ENCODE measurements at places on chromosomes 4 and X.

- DNase-seq, result no peak
Observed at GRCh38 chrX:56762220-56762619, 33.2 kb downstream of the NBDY start.

- no peak for DNase-seq
Observed at GRCh38 chr4:10737337-10737736, 52.8 kb upstream of the CLNK start.

DNA sequence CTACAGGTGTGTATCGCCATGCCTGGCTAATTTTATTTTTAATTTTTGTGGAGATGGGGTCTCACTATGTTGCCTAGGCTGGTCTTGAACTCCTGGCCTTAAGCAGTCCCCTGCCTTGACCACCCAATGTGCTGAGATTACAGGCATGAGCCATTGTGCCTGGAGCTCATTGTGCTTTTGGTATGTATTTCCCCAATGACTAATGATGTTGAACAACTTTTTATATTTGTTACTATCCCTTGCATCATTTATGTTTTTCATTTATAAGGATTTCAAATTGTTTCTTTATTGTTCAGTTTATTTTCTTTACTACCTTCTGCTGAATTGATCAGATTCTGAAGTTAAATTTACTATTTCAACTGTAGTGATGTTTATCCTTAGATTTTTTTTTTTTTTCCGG, 199.7 kb downstream of the CEP135 start:
- DNase-seq, result no peak

GRCh38 chr4:111802191-111802590, 343.1 kb upstream of the FAM241A start:
- no peak for DNase-seq

DNA sequence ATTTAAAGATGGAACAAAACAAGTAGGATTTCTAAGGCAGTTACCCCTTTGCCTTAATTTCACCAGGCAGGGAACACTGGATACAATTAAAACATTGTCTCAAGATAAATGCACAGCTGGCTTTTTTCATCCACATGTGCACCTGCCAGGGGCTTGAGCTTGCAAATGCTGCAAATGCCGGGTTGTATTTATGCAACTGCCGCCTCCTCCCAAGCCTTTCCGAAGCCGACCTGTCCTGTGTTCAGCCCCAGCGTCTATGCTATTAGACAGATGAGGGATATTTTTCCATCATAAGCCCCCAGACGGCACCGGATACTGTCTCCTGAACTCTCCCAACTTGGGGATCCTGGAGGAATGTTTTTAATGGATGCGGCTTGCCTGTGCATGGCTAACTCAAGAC, 251.6 kb downstream of the CRLF2 start:
- DNase-seq, result peak; percentile 5

- no peak for DNase-seq
Observed at GRCh38 chrX:16239211-16239610, 71.9 kb downstream of the MAGEB17 start.

DNA sequence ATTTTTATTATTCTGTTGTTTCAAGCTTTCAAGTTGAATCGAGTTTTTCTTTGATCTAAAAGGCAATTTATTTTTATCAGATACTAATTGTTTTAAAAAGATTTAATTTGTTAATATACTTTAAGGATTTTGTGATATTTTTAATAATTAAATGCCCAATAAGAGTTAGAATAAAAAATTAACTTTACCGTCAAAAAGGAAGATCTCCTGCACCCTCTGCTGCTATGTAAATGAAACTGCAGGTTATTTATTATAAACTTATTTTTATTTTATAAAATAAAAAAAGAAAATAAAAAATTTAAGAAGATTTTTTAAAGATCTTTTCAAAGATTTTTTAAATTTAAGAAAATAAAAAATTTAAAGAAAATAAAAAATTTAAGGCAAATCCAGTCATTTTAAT, 166.1 kb downstream of the CCSER1 start:
- DNase-seq, result no peak

GRCh38 chrX:130636277-130636676, 234.5 kb downstream of the RBMX2 start:
- no peak for DNase-seq

DNA sequence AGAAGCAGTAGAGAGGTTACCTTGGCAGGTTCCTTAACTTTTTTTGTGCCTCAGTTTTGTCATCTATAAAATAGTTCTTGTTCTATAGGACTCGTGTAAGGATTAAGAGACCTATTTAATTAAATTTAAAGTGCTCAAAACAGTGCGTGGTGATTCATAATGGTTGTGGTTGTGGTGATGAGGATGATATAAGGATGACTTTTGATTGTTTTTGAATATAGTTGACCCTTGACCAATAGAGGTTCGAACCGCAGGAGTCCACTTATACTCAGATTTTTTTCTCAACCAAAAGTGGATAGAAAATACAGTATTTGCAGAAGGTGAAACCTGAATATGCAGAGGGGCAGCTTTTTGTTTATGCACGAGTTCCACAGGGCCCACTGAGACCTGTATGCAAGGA, 14.6 kb downstream of the SMAD1 start:
- no peak for DNase-seq

DNA sequence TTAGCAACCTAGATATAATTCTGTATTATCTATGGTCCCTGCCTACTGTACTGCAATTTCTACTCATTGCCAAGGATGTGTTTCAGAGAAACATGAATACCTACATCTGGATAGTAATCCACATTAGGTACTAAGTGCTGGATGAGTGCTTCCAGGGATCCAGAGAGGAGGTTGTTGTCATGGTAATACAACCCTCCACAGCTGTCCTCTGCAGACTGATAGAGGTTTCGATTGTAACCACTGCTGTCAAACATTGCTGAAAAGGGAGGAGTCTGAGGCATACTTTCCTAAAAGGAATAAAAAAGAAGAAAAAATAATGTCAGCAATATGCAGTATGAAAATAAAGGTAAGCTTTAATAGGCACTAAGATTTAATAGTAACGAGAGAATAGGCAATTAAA, 12.5 kb downstream of the RASGEF1B start:
- no peak for DNase-seq

GRCh38 chrX:136839196-136839595, 41.3 kb downstream of the RBMX start:
- no peak for DNase-seq

DNA sequence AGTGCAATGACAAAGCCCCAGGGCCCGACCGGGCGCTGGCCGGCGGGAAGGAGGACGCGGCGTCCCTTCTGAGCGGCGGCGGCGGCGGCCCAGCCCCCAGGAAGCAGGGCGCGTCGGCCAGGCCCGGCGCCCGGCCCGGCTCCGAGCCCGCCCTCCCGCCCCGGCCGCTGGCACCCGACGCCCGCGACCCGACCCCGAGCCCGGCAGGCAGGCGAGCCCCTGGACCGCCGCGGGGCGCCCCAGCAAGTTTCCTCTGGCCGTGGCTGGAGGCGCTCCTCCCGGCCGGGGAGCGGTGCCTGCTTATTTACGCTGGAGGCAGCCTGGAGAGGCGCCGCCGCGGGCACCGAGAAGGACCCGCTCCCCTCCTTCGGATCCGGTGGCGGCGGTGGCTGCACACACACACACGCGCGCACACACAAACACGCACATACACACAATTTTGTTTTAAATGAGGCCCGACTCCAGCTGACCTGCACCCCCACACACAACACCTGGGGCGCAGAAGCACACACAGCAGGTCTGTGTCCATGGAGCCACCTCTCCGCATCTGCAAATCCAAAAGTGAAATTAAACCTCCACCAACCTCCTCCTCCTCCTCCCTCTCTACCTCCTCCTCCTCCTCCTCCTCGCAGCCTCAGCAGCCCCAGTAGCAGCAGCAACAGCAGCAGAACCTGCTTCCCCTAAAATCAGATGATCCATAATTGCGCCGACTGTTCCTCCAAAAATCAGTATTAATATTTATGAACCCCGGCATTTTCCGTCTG, 669 bp downstream of the IRF2 start:
- no peak for DNase-seq

DNA sequence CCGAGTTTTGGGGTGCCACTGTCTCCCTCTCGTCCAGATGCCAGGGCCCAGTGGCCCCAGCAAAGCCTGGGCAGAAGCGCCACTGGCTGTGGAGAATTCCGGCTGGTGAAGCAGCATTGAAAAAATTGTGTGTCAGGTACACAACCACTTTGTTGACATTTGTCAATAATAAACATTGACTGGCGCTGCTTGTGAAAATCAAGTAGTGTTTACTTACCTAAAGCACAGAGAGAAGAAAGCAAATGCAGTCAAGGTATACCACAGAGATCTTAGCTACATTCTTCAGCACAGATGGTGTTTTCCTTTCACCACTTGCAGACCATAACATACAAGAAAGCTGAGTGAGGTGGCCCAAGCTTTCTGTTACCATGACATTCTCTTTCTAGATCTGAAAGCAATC, 14.5 kb upstream of the SLC7A11 start:
- DNase-seq, result no peak

DNA sequence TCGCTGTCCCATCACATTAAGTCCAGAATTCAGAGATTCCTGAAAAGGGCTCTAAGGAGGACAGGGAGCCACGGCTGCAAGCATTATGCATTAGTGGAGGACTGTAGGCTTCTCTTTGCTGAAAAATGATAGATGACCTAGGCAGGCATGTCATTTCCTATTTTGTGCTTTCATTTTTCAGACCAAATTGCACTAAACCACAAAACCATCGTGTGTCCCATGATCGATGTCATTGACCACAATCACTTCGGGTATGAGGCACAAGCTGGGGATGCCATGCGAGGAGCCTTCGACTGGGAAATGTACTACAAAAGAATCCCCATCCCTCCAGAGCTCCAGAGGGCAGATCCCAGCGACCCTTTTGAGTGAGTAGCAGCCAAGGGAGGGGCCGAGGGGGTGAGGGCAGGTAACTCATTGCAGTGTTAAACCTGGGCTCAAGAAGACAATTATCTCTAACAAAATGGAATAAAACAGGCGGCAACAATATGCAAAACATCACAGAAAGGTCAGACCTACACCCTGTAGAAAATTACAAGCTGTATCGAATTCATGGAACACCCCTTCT, 355.2 kb upstream of the GALNT7 start:
- DNase-seq, result no peak

- DNase-seq, result no peak
Observed at GRCh38 chr4:180909279-180909678, 1333.9 kb upstream of the TENM3 start.

DNA sequence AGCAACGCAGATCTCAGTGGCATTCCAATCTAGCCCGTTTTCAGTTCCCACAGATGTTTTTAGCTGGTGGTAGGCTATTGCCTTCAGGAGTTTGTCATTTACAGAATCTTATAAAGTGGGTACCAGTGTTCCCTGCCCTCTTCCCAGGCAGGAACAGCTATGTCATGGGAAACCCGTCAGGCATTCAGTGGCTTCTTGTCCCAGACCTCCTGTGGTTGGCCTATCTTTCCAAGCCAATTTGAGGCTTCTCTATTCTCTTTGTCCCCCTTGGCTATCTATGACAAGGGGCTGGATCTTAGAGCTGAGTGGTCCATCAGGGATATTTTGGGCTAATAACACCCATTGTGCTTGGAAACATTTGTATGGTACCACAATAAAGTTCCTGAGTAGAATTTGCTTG, 33.6 kb upstream of the RPL34 start:
- no peak for DNase-seq

DNA sequence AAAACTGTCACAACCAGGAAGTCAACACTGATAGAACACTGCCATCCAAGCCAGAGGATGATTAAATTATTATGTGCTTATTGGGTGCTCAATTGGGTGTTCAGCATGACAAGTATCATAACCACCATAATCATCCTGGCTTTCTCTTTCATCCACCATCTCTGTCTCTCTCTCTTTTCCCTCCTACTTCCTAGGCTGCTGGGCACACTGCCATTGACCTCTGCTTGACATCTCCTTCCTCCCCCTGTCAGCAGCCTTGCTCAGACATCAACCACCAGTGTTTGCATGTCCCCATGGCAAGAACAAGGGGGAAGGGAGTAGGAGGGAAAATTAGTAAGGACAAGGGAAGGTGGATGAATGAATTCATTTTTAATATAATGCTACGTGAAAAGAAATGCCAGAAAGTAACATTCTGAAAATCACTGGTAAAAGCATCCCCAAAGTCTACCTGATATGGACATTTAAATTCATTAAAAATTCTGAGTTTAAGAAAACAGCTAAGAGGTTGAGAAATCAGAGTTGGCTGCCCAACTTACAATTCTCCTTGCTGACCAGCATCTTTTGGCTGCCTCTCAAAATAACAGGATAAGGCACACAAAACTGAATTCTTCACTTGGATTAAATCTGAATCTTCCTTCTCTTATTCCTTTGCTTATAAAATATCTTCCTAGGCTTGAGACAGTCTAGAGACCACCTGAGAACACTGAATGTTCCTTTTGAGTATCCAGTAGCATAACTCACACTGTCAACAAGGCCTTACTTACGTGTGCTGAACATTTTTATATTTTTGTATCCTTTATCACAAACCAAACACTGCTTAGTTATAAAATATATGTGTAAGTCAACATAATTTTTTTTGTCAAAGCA, 48.5 kb downstream of the SNCA start:
- no peak for DNase-seq

DNA sequence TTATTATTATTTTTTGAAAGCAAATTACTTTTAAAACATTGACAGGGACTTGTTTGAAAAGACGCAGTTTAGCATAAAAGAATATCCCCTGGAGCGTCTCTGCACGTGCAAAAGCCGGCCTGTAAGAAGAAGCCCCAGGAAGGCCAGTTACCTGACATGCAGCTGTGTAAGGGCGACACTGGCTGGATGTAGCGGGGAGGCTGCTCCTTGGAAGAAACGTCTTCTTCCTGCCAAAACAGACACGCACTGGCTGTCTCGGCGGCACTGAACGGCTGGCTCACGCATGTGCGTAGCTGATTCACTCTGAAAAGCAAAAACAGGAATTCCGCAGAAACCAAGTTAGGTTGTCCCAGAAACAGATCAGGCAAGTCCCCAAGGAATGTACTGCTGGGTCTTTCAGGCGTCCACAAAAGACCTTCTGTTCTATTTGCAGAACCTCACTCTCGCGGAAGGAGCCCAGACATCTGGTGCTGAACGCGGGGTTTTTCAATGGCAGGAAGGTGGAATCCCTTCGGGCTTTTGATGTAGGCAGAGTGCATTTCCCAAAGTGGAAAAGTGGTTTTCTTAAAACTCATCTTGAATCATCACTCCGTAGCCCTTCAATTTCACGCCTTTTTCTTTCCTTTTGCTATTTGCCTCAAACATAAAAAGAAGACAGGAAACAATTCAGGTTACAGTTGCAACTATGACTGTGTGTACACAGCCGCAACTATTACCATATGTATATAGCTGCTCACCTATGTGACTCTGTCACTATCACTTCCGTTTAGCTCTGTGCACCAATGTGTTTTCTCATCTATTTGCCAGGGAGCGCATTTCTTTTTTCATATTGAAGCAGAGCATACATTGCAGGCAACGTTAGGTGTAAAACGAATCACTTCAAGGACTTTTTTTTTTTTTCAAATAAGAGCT, 38.1 kb upstream of the ARSH start:
- no peak for DNase-seq

- DNase-seq, result no peak
Observed at GRCh38 chr4:124414276-124415040, 298.1 kb downstream of the ANKRD50 start.

- DNase-seq, result no peak
Observed at GRCh38 chr4:20338841-20339240, 87.1 kb downstream of the SLIT2 start.
